ENCODE measurements at places on chromosomes 5 and 9. TPM values are rescaled to one million over a fixed set of nuclear protein-coding genes. Genes with fewer than 3 reads are reported as not detected.

C5orf58 gene
- not detected for total RNA-seq

MUSK gene
- 1.2 TPM for total RNA-seq

GABRA1 gene
- 0.16 TPM for total RNA-seq

NSD1 gene
- total RNA-seq, result 28.8 TPM

ADRB2 gene
- 0.63 TPM for total RNA-seq

LHFPL2 gene
- total RNA-seq, result 39.9 TPM

OLFML2A gene
- 2.6 TPM for total RNA-seq

CENPH gene
- 10.8 TPM for total RNA-seq

RNF224 gene
- total RNA-seq, result 1.4 TPM

JAKMIP2 gene
- 6.1 TPM for total RNA-seq

DNA sequence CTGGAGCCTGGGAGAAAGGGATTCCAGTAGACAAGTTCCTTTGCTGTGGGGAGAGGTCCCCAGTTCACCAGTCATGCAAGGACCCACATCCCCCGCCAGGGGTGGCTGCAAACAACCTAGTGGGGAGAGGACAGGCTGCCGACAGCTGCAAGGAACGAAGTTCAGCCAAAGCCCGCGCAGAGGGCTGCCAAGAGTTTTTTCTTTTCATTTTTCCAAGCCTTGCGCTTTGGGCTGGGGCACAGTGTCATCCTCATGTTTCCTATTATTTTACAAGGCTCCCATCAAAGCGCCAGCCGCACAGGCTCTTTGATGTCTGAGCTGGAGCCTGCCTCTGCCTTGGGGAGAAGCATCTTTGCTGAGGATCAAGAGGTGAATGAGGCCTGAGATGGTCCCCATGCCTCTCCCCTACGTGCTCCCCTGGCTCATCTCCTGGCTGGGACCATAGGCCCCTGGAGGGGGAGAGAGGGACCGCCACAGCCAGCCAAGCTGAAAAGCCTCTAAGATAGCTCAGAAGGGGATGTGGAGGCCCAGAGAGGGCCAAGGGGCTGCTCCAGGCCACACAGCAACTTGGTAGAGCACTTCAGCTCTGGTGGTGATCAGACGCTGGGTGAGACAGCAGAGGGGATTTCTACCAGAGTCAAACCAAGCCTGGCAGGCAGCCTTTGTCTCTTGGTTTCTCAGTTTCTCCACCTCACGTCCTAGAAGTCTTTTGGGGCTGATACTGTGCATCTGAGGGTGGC, 50.4 kb upstream of the SYNPO start:
- DNase-seq, result peak; percentile 81

GRCh38 chr5:139468421-139468931, 2.3 kb upstream of the SMIM33 start:
- DNase-seq, result no peak

- DNase-seq, result peak; percentile 12
Measured at GRCh38 chr5:66891184-66891925, 295.2 kb downstream of the MAST4 start.

- no peak for DNase-seq
Measured at GRCh38 chr5:5006548-5006947, 133.6 kb upstream of the ADAMTS16 start.

GRCh38 chr9:78294290-78295176, 2.4 kb upstream of the PSAT1 start:
- no peak for DNase-seq

GRCh38 chr9:96486386-96487028, 36.5 kb downstream of the HABP4 start:
- peak; percentile 25 for DNase-seq

GRCh38 chr5:113663879-113664541, 150.5 kb downstream of the YTHDC2 start:
- peak; percentile 57 for DNase-seq

All from hepatocyte (in vitro differentiated cells).